ENCODE measurements at places on chromosomes 3 and 15. TPM values are rescaled to one million over a fixed set of nuclear protein-coding genes. Genes with fewer than 3 reads are reported as not detected.

- no peak for DNase-seq
Observed at GRCh38 chr3:181103605-181104004, 114.1 kb upstream of the DNAJC19 start.

- DNase-seq = no peak
Observed at GRCh38 chr3:567488-568185, 371.1 kb downstream of the CHL1 start.

- no peak for DNase-seq
Observed at GRCh38 chr15:67813104-67813634, 12.1 kb upstream of the SKOR1 start.

DNA sequence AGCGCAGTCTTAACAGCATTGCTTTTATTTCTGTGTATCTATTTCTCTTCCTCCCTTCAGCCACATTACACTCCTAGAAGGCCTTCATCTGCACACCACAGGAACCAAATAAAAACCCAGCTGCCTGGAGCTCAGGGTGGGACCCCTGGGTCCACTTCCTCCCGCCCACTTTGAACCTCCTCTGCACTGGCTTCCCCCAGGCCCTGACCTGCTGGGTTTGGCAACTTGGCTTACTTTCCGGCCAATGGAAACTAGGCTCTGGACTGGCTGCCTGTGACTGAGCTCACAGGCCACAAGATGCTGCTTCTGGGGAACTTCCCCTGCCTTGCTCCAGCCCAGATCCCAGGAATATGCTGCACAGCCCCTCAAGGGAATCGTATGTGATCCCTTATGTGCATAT is 89.8 kb downstream of the SEMA5B start:
- no peak for DNase-seq

- DNase-seq = no peak
Observed at GRCh38 chr3:143234526-143234925, 115.0 kb downstream of the CHST2 start.

GRCh38 chr3:191320316-191320715 is 8.9 kb upstream of the CCDC50 start:
- DNase-seq = no peak

GRCh38 chr15:76803049-76803571 is 102.0 kb downstream of the SCAPER start:
- DNase-seq = no peak

- DNase-seq = no peak
Observed at GRCh38 chr3:150238048-150238802, 169.9 kb upstream of the TSC22D2 start.

- no peak for DNase-seq
Observed at GRCh38 chr3:134699141-134699711, 48.4 kb upstream of the KY start.

DNA sequence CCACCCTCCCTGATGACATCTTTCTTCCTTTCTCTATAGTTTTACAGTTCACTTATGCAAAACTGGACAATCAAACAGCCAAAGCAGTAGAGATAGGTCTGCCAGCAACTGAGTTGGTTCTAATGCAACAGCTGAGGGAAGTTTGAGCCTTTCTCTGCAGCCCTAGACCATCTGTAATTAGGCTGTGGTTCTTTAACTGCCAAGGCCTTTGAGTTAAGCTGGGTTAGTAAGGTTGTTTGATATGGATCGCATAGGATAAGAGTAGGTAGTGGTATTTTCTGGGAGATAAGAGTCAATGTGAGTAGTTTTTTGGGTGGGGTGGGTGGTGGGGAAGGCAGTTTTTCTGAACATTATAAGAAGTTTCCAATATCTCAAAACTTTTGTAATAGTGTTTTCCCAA is 3.0 kb downstream of the RPL39L start:
- DNase-seq = no peak

DNA sequence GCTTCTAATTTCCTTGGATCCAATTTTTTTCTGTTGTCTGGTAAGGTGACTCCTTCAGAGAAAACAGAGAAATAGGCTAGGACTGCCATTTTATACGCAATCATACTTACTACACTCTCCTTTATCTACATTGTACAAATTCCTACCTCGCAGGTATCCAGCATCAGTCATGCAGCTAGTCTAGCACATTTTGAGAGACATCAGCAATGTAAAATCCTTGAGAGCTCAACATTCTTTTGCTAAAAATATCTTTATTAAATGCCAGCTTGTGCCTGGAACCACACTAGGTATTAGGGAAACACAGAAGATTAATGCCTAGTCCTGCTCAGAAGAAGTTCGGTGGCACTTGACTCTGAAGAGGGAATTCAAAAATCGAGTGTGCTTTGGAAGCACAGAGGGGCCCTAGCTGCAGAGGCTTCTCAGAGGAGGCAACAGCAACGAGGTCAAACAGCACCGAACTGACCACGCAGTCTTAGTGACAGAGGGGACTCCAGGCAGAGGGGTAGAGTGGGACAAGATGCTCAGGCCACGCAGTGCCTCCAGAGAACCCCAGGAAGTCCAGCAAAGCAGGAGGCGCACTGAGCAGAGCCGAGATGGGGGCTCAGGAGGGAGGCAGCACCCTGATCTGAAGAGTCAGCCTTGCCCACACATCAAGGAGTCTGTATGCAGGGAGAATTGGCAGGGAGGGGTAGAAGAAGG is 3.5 kb downstream of the FAM174B start:
- DNase-seq = no peak

CCK gene
- not detected for total RNA-seq

THPO gene
- 1.2 TPM for total RNA-seq
